ENCODE measurements at places on chromosomes 3 and 15. TPM values are rescaled to one million over a fixed set of nuclear protein-coding genes. Genes with fewer than 3 reads are reported as not detected.

DNA sequence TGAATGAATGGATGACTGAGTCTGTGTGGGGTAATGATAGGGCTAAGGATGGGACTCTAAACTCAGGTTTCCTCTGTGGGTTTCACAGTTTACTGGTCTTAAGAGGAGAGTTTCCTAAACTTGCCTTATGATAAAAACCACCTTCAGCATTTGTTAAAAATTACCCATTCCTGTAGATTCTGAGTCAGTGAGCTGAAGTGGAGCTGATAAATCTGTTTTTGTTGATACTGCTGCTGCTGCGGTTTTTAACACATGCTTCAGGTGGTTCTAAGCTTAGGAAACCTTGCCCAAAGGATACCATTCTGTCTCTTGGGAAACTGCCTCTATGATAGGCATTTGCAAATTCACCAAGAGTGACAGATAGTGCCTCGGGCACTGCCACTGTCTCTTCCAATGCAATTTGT is 52.6 kb downstream of the MECOM start:
- DNase-seq: no peak

DNA sequence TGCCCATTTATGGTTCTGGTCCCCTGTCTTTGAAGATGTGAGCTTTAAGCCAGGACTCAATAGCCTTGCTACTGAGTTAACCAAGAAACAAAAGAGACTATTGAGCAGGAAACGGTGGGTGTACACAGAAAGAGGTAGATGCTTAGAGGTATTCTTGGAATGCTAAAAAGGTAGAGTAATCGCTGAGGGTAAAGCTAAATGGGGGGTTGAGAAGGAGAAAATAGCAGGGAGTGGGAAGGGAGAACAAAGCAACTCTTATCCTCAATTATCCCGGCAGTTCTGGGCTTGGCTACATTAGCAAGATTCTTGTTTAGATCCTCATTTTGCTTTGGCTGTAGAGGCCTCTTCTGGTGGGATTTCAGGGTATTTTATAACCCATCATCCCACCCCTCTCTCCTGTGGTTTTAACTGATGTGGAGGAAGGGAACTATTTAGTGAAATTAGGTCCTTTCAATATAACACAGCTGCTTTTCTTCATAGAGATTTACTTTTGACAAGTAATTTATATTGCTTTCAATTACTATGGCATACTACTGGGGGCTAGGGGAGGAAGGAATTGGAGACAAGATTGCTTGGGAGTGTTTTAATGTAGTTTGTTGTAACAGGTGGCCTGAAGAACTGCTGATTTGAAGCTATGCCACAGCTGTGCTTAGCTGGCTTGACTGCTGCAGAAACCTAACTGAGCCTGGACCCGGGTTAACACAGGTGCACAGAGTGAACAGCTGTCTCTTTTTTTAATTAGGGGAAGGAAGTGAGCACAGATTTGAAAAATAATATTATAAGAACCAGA is 234.3 kb upstream of the CCDC54 start:
- DNase-seq: no peak

- no peak for DNase-seq
These were observed 92.8 kb upstream of the TGFBR2 start for GRCh38 chr3:30513374-30514152.

The ZDHHC19 gene
- not detected for total RNA-seq

DNA sequence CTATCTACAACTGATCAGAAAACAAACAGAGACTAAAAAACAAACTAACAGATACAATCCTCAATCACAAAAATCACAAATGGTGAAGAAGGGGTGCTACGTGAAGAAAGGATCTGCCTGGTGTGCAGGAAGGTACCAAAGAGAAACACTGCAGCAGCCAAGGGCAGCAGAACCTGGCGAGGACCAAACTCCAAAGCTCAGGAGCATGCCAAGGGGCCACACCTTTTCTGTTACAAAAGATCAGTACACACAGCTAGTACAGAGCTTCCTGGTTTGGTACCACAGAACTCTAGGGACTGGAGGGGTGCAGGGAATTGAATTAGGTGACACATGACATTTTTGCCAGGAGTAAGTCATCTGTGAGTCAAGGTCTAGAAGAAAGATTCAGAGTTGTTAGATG is 107.4 kb upstream of the GRM7 start:
- DNase-seq: no peak

- no peak for DNase-seq
These were observed 14.4 kb upstream of the STARD5 start for GRCh38 chr15:81338170-81339007.

The EHD4 gene
- total RNA-seq: 22.3 TPM

The CMTM7 gene
- total RNA-seq: 36.1 TPM

DNA sequence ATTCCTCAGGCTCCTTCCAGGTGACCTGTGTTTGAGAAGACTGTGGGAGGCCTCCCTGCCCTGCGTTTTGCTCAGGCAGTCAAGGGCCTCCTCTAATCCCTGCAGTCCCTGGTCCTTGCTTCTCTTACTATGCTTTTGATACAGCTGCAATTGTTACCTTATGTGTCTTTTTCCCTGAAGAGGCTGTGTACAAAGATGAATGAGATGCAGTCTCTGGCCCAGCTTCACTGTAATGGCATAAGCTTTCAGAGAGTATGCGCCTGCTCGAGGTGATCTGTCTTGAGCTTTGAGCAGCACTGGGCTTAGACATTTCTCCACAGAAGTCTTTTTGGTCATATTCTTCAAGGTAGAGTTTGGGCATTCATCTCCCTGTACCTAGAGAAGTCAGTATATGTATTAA is 129.6 kb downstream of the AKAP13 start:
- DNase-seq: no peak

The ATP1B3 gene
- total RNA-seq: 134 TPM

DNA sequence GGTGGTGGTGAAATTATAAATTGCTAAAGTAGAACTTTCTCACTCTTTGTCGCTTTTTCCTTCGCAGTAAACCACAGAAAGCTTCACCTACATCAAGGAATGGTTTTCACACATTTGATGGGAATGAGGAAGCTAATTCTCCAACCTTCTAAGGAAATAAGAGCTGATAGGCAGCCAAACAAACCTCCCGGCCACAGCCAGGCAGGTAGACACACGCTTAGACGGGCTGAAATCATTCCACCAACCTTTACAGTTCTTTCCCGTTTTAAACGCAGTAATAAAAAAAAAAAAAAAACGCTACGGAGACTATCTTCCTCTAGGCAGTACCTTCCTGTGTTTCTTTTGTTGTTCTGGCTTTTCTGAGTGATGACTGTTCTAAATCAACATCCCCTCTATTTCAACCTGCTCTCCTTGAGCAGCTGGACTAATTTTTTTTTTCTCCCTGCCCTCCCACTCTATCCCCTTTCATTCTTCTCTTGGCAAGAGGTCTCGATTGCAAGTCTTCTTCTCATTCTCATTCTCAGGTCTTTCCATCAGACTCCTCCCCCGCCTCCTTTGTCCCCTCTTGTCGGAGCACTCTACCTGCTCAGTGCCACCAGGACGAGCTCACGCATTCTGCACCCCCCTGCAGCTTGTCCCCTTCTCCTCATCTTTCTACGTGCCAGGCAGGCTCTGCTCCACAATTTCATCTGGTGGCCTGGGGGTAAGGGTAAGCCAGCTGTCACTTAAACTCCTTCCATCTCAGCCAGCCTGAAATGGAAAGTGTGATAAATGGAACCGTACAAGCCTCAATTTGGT is 391.1 kb upstream of the MDFIC2 start:
- DNase-seq: no peak

- DNase-seq: no peak
These were observed 6.3 kb upstream of the BHLHE40 start for GRCh38 chr3:4972652-4973643.

GRCh38 chr3:154378311-154378710 is 51.7 kb downstream of the GPR149 start:
- DNase-seq: no peak

GRCh38 chr3:185316740-185317412 is 46.1 kb upstream of the MAP3K13 start:
- no peak for DNase-seq

- no peak for DNase-seq
These were observed 72.9 kb downstream of the MOBP start for GRCh38 chr3:39540162-39540921.

DNA sequence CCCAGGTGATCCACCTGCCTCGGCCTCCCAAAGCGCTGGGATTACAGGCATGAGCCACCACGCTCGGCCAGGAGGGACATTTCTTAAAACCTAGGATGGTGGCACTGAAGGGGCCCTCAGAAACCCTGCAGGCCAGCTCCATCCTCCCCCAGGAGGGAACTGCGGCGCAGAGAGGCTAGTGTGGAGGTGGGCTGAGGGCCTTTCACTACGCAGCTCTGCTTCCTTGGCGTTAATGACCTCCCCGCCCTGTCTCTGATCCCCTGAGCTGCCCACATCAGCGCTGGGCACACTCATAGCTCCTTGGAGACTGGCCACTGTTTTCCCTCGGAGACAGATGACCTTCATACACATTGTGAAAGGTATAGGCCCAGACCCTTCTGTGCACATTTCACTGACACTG is 46.2 kb upstream of the MAGEF1 start:
- no peak for DNase-seq

GRCh38 chr3:31740397-31740796 is 207.7 kb downstream of the STT3B start:
- DNase-seq: no peak

- no peak for DNase-seq
These were observed 133.9 kb downstream of the CCNL1 start for GRCh38 chr3:157026091-157026490.

- no peak for DNase-seq
These were observed 223.5 kb upstream of the RBMS3 start for GRCh38 chr3:29057326-29057725.

- DNase-seq: no peak
These were observed 25.9 kb upstream of the SNRK start for GRCh38 chr3:43260412-43260811.

The VGLL3 gene
- total RNA-seq: not detected

The SETD5 gene
- total RNA-seq: 118 TPM
